ENCODE measurements at places on chromosomes 11 and 22. TPM values are rescaled to one million over a fixed set of nuclear protein-coding genes. Genes with fewer than 3 reads are reported as not detected.

MS4A6E gene
- not detected for total RNA-seq

IFTAP gene
- 18.5 TPM for total RNA-seq

HBG1 gene
- total RNA-seq, result not detected

PTPN5 gene
- total RNA-seq, result not detected

GVQW3 gene
- total RNA-seq, result 1.4 TPM

NXPE4 gene
- not detected for total RNA-seq

API5 gene
- total RNA-seq, result 68.0 TPM

MS4A15 gene
- total RNA-seq, result not detected

Data from smooth muscle cell of the pulmonary artery (primary cell).